ENCODE measurements at places on chromosomes 12 and 14.

GRCh38 chr14:67532998-67533753, at the start of gene PLEKHH1:
TSS of gene PLEKHH1 (plus strand) at chr14:67533290. CDS start at chr14:67541868, 8,578 bp downstream.
- no peak for DNase-seq

GRCh38 chr12:115374480-115375185, 690.7 kb upstream of the TBX3 start:
- no peak for DNase-seq

DNA sequence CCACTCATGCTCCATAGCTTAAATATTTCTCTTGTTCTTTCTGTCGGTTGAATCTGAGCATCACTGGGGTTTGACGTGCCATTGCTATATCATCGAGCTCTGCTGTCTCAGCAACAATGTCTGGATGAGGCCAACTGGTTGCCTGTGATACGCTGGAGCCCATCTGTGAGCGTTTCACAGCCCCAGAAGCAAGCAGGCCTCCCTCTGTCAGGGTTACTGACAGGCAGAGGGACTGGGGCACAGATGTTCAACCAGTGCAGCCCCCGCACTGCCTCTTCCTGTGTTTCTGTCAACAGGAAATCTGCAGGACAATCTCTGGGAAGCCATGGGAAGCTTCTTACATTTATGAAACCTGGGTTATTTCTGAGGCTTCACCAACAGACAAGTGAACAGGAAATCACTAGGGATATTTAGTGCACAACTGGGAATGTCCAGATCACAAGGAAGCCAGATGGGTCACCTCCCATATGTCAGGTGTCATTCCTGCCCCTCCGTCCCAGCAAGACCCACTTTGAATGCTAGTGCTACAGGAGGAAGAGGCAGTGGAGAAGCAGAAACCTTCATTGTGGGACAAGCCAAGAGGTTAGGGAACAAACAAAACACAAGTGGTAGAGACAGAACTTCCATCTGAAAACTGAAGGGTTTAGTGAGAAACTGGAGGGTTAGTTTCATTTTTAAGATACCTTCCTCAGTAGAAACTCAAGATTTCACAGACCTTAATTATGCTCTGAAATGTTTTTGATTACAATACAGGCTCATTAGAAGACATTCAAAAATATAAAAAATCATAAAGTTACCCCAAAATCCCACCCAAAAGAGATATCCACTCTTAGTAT, 24.1 kb downstream of the DMAC2L start:
- DNase-seq, result no peak

- DNase-seq, result no peak
Measured at GRCh38 chr12:88417531-88417930, 162.7 kb downstream of the KITLG start.

- no peak for DNase-seq
Measured at GRCh38 chr14:67442139-67442906, 30.4 kb upstream of the PLEK2 start.

DNA sequence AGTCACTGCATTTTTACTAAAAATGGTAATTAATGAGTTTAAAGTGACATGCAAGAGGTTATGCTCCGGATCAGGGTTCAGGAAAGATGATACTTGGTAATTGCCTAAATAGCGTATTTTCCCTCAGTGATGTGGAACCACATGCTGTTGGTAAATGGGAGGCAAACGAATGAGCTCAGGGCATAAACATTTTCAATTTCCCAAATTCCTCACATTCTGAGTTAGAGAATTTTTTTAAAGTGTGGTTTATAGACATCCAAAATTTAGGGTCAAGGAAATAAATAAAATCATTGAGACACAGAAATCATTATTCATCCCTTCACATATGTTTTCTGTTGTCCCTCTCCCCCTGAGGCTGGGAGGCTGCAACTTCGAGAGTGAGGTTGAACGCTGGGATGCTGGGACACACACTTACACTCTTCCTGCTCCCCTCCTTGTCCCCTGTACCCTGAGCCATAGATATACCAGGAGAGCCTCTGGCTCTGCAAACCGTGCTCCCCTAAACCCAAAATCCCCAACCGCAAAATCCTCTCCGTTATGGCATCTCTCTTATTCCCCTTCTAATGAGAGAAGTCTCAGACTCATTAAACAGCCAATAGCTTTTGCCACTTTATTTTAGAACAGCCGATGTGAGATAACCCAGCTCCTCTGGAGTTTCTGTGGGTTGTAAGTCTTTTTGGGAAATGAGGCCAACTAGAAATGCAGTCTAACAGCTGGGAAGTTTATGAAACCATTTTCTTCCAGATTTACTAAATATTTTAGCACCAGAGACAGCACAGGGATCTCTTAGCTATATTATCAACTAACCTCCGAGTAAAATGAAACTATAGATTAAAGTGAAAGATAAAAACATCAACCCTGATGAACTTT, 21.4 kb upstream of the ADGRD1 start:
- DNase-seq, result no peak

DNA sequence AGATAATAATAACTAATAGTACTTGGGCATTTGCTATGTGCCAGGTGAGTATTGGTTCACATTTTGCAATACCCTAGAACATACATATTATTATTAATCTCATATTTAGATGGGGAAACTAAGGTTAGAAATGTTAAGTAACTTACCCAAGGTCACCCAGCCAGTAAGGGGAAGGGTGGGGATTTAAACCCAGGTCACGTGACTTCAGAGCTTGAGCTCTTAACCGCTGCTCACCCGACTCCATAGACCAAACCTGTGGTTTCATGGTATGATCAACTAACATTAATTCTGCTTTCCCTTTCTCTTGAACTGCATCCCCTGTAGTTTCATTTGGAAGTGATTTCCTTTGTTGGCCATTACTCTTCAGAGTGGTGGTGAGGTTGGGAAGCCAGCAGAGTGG, 242.3 kb downstream of the NRXN3 start:
- DNase-seq, result no peak

DNA sequence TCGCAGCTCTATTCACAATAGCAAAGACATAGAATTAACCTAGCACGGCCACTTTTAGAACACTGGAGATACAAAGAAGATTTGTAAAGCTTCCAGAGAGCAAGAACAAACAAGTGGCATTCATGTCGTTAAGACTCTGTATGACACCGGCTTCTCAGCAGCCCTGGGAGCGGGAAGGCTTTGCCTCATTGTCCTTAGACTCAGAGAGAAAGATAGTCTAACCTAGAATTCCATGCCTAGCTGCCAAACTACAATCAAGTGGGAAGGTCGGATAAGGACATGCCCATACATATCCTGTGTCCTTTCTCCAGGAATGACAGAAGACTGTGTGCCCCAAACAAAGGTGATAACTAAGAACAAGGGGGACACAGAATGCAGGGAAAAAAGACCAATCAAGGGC, 1038.3 kb downstream of the BCL11B start:
- no peak for DNase-seq

DNA sequence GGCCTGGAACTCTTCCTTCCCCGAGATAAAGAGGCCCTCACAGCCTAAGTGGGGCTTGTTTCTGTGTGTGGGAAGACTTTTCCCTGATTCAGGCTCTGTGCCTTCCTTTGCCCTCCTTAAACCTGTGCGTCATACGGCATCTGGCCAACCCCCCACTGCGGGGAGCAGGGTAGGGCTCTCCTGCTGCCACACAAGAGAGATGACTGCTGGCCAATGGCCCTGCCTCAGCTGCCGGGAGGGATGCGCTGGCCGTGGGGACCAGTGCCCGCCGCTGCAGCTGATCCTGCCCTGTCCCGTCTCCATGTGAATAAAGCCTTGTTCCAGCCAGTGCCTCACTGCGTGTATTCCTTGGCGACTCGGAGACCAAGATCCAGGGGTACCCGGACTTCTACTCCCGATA, 42.5 kb upstream of the BEGAIN start:
- DNase-seq, result no peak

GRCh38 chr12:108666401-108666881, 32.7 kb upstream of the SELPLG start:
- DNase-seq, result no peak

GRCh38 chr12:45670346-45671065, 59.0 kb upstream of the ARID2 start:
- no peak for DNase-seq

DNA sequence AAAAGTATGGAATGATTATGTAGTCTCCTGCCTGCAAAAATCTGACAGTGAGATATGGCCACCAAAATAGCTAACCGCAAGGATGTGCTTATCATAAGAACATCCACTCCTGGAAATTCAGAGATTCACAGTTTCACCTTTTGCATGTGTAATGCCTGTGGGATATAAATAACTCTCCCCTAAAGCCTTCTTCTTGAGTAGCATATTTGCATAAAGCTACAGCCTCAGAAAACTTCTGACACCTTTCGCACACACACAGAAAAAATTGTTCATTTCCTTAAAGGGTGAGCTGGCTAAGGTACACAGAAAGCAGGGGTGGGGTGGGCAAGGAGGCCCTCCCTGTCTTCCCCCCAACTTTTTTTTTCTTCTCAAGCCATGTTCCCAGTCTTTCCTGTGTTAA, 3.1 kb upstream of the IGF1 start:
- no peak for DNase-seq

GRCh38 chr12:25130741-25131188, 64.2 kb downstream of the DNAI7 start:
- DNase-seq, result no peak

GRCh38 chr12:116325336-116325664, 47.8 kb upstream of the MED13L start:
- no peak for DNase-seq

DNA sequence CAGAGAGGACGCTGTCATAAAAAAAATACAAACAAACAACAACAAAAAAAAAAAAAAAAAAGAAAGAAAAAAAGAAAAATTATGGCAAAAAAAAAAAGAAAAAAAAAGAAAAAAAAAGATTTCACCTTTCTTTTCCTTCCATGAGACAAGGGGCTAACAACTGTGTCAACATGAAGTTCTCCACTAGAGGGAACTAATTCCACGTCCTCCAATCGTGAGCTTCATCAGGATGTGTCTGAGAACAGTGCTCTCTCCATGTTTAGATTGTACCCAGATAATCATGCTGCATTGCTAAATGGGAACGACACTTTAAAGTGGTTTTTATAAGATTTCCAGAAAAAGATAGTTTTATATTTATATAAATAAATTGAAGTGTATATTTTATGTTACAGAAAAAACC, 96.2 kb upstream of the PTPRB start:
- DNase-seq, result no peak

DNA sequence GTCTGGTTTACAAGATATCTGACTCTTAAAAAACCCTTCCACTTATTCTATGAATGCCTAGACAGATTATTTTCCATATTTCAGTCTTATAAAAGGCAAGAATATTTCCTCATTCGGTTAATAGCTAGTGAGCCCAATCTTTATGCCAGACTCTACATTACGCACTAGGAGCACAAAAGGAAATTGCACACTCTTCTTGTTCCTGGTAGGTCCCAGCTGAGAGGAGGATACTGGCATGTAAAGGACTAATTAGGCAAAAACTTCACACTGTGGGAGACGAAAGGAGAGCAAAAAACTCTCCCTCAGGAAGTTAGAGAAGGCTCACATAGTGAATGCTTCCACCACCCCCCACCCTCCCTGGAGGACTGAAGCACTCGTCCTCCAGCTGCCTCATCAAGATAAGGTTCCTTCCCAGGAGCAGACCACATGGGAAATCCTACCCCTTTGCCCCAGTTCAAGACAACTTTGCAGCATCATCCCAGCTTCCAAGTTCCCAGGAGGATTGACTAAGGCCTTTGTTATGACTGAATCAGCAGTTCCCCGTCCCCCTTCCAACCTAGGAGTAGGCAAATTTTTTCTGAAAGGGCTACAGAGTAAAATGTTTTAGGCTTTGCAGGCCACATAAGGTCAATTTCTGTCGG, 14.5 kb downstream of the CAPZA3 start:
- DNase-seq, result no peak

- no peak for DNase-seq
Measured at GRCh38 chr14:58864751-58865513, 227.2 kb downstream of the DACT1 start.

- DNase-seq, result no peak
Measured at GRCh38 chr14:90336985-90337384, 5.2 kb upstream of the NRDE2 start.

GRCh38 chr14:71931492-71932228, 569 bp upstream of the RGS6 start:
- no peak for DNase-seq

GRCh38 chr12:102601621-102602020, 121.3 kb upstream of the IGF1 start:
- DNase-seq, result no peak
